ENCODE measurements at places on chromosomes 11 and 22. TPM values are rescaled to one million over a fixed set of nuclear protein-coding genes. Genes with fewer than 3 reads are reported as not detected.

The TEX54 gene
- total RNA-seq: not detected

DNA sequence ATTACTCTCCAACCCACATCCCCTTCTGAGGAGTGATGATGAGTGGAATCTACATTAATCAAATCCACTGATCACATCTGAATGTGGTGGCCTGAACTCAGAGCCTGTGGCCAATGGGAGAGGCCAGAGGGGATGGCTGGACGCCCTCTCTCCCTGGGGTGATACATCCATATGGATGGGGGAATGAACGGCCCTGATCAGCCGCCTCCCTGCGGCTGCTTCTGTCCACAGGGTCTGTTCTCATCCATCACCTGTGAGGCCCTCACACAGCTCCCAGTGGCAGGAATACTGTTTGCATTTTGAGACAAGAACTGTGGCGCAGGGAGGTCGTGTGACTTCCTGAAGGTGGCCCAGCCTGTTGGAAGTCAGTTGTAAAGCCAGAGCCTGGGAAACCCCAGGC, 78.3 kb upstream of the SHISAL1 start:
- H3K36me3 ChIP-seq: no peaks in the 10 kb centered on the region
- DNase-seq: no peak
- no peaks in the 10 kb centered on the region for H3K4me1 ChIP-seq
- no peak overlapping the region for H3K27ac ChIP-seq
- no peak overlapping the region for H3K4me3 ChIP-seq

DNA sequence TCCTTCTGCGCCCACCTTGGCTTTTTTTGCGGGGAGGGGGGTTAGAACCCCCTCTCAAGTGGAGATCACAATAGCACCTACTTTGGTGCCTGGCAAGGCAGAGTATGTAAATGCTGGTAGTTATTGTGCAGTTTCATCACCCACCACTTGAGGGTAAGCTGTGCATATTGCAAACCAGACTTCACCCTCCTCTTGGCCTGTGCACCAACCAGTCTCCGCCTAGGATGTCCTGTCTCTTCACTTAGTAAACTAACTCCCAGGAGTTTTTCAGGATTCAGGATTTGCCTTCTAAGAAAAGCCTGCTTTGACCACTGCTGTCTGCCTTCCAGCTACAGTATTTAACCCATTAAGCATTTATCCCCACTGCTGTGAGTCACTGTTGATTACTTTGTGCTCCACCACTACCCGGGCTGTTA, 2.0 kb upstream of the UBXN1 start:
- H3K4me1 ChIP-seq: peaks cover 11% of the 10 kb centered on the region
- no peaks in the 10 kb centered on the region for H3K36me3 ChIP-seq

The MMP12 gene
- total RNA-seq: 2.3 TPM

- H3K36me3 ChIP-seq: no peaks in the 10 kb centered on the region
- H3K4me3 ChIP-seq: no peak overlapping the region
- no peaks in the 10 kb centered on the region for H3K27me3 ChIP-seq
- peak overlapping the region; percentile 92 for H3K27ac ChIP-seq
- no peaks in the 10 kb centered on the region for H3K4me1 ChIP-seq
These were observed 1.3 kb upstream of the FAM118A start for GRCh38 chr22:45308391-45308956.

The MEI1 gene
- total RNA-seq: 1.9 TPM

GRCh38 chr11:19763330-19763729, 50.7 kb downstream of the NAV2 start:
- H3K27ac ChIP-seq: no peak overlapping the region
- no peaks in the 10 kb centered on the region for H3K27me3 ChIP-seq
- H3K4me1 ChIP-seq: no peaks in the 10 kb centered on the region
- no peaks in the 10 kb centered on the region for H3K36me3 ChIP-seq
- no peak for DNase-seq
- H3K4me3 ChIP-seq: no peak overlapping the region

The SLC6A5 gene
- not detected for total RNA-seq

The PGA5 gene
- total RNA-seq: not detected

GRCh38 chr22:50243685-50244419, 971 bp downstream of the TUBGCP6 start:
- H3K36me3 ChIP-seq: no peaks in the 10 kb centered on the region
- DNase-seq: no peak
- H3K27ac ChIP-seq: peak overlapping the region; percentile 85
- no peaks in the 10 kb centered on the region for H3K27me3 ChIP-seq

- no peaks in the 10 kb centered on the region for H3K4me1 ChIP-seq
- no peaks in the 10 kb centered on the region for H3K27me3 ChIP-seq
- no peak overlapping the region for H3K4me3 ChIP-seq
These were observed 22.4 kb upstream of the CRYBB3 start for GRCh38 chr22:25177226-25177625.

The SLC22A25 gene
- total RNA-seq: not detected

GRCh38 chr11:8713760-8714454, 31.3 kb downstream of the RPL27A start:
- no peak for DNase-seq
- no peaks in the 10 kb centered on the region for H3K36me3 ChIP-seq
- no peaks in the 10 kb centered on the region for H3K27me3 ChIP-seq
- no peak overlapping the region for H3K4me3 ChIP-seq

GRCh38 chr11:71237853-71238252, 14.5 kb downstream of the SHANK2 start:
- no peaks in the 10 kb centered on the region for H3K27me3 ChIP-seq
- DNase-seq: no peak

The OR51E1 gene
- 0.22 TPM for total RNA-seq

- no peaks in the 10 kb centered on the region for H3K27me3 ChIP-seq
- no peaks in the 10 kb centered on the region for H3K36me3 ChIP-seq
- H3K27ac ChIP-seq: no peak overlapping the region
- DNase-seq: no peak
- no peaks in the 10 kb centered on the region for H3K4me1 ChIP-seq
- no peak overlapping the region for H3K4me3 ChIP-seq
These were observed 228.4 kb downstream of the BLID start for GRCh38 chr11:121887569-121887968.

The SOX6 gene
- 2.1 TPM for total RNA-seq

GRCh38 chr11:8759634-8760033, 77.0 kb downstream of the RPL27A start:
- no peaks in the 10 kb centered on the region for H3K4me1 ChIP-seq
- no peak overlapping the region for H3K4me3 ChIP-seq
- peak overlapping the region; percentile 48 for H3K27ac ChIP-seq
- H3K36me3 ChIP-seq: no peaks in the 10 kb centered on the region

The TEX12 gene
- not detected for total RNA-seq

The CDC45 gene
- 35.9 TPM for total RNA-seq

GRCh38 chr11:31531293-31531692, 21.7 kb downstream of the ELP4 start:
- DNase-seq: no peak
- H3K27ac ChIP-seq: no peak overlapping the region
- no peaks in the 10 kb centered on the region for H3K36me3 ChIP-seq
- H3K4me3 ChIP-seq: no peak overlapping the region

DNA sequence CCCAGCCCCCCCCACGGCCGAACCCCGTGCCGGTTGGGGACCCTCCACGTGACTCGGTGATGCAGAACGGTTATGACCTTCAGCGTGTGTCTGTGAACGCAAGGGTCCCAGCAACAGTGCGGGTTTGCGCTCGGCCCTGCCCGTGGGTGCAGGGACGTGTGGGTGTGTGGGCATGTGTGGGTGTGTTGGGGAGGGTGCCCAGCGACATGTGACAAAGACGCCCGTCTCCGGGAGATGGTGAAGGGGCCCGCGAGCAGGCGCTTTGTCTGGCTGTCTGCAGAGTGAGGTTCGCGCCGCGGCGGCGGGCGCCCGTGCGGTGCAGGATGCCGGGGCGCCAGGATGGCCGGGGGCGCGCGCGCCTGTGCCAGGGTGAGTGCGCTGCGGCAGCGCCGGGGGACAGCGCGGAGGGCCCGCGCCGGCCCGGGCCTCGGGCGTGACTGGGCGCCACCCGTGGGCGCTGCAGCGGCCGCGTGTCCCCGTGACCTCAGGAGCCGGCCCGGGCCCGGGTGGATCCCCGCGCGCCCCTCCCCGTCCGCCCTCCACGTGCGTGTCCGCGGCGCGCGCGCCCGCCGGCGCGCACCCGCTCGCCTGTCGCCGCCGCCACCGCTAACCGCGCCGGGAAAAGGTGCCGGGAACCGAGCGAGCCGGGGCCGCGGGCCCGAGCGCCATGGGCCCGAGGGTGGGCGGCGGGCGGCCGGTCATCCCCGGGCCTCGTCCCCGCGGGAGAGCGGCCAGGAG, at the start of gene LRFN4:
Gene LRFN4 (plus strand): TSS at position 569 of the 738 bp plus-strand sequence. CDS start 681 bp downstream, outside the sequence.
- DNase-seq: peak; percentile 57
- H3K36me3 ChIP-seq: no peaks in the 10 kb centered on the region
- peaks cover 7% of the 10 kb centered on the region for H3K4me1 ChIP-seq
- no peaks in the 10 kb centered on the region for H3K27me3 ChIP-seq

DNA sequence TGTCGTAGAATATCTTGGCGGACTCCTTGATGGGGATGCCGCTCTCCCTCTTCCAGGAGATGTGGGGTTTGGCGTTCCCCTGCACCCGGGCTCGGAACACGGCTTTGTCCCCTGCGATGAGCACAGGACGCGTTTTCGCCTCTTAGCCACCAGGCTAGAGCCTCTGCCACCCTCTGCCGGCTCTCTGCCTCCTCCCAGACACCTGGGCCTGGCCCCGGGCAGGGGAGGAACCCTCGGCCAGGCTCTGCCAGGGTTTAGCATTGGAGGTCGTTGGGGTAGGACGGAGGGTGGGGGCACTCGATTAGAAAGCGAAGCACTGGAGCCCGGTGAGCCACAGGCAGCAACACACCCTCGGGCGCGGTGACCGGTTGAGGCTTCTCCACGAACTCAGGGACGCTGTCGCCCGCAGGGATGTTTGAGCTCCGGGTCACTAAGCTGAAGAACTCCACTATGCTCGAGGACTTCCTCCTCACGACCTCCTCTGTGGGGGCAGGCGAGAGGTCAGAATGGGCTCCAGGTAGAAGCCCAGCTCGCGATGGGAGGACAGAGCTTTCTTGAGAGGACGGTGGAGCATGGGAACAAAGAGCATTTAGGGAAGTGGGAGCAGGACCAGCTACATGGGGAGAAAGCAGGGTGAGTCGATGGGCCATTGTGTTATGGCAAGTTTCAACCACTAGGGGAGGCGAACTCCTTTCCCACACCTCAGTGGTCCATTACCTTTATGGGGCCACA, 4.3 kb downstream of the IGSF22 start:
- H3K4me1 ChIP-seq: no peaks in the 10 kb centered on the region
- no peaks in the 10 kb centered on the region for H3K36me3 ChIP-seq
- no peaks in the 10 kb centered on the region for H3K27me3 ChIP-seq
- peak overlapping the region; percentile 37 for H3K4me3 ChIP-seq
- H3K27ac ChIP-seq: no peak overlapping the region

GRCh38 chr22:40499209-40499623, 128.8 kb downstream of the SGSM3 start:
- H3K4me1 ChIP-seq: no peaks in the 10 kb centered on the region
- DNase-seq: no peak
- H3K4me3 ChIP-seq: no peak overlapping the region
- H3K27ac ChIP-seq: no peak overlapping the region
- no peaks in the 10 kb centered on the region for H3K27me3 ChIP-seq

GRCh38 chr11:128492903-128493569, 94.3 kb downstream of the ETS1 start:
- H3K4me3 ChIP-seq: no peak overlapping the region
- peak overlapping the region; percentile 43 for H3K27ac ChIP-seq
- no peaks in the 10 kb centered on the region for H3K27me3 ChIP-seq
- peaks cover 13% of the 10 kb centered on the region for H3K4me1 ChIP-seq
- DNase-seq: no peak

GRCh38 chr22:36154423-36154945, 6.1 kb downstream of the APOL3 start:
- peak overlapping the region; percentile 74 for H3K27ac ChIP-seq
- no peak for DNase-seq
- H3K4me1 ChIP-seq: peaks cover 5% of the 10 kb centered on the region
- H3K27me3 ChIP-seq: no peaks in the 10 kb centered on the region

The PHETA2 gene
- 15.2 TPM for total RNA-seq

The MN1 gene
- 1.5 TPM for total RNA-seq

The BARX2 gene
- total RNA-seq: 19.0 TPM

DNA sequence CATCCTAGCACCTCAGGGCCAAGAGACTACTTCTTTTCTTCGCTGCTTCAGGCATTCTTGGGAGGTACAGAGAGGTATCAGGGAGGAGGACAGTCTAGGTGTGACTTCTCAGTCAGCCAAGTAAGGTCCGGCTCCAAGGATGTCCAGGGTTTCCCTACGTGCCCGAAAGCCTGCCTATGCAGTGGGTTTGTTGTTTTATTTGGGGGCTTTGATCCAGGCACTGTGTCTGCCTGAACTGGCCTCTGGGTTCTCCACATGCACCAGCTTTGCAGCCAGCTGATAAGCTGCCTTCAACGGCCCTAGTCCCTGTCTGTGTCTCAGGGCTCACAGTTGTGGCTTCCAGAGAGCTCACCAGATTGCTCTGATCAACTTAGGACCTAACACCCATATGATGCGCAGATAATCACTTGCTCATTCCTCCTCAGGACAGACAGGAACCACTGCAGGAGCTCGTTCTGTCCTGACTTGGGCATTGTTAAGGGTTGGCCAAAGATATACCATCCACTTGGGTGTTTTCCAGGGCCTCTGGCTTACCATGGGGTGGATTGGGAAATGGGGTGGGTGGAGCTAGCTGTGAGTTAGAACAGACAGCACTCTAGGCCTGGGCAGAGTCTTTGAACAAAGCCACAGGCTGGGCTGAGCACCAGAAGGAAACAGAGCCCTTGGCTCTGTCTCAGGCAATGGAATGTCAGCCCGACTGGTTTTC, 45.5 kb upstream of the CRYBB3 start:
- H3K36me3 ChIP-seq: no peaks in the 10 kb centered on the region
- H3K27me3 ChIP-seq: no peaks in the 10 kb centered on the region
- no peak overlapping the region for H3K27ac ChIP-seq
- H3K4me1 ChIP-seq: no peaks in the 10 kb centered on the region

The ACTN3 gene
- not detected for total RNA-seq

The C22orf31 gene
- total RNA-seq: 0.32 TPM

GRCh38 chr22:29106839-29107238, 34.0 kb downstream of the KREMEN1 start:
- no peaks in the 10 kb centered on the region for H3K4me1 ChIP-seq
- no peak overlapping the region for H3K4me3 ChIP-seq
- H3K27ac ChIP-seq: no peak overlapping the region
- H3K36me3 ChIP-seq: no peaks in the 10 kb centered on the region
- DNase-seq: no peak

DNA sequence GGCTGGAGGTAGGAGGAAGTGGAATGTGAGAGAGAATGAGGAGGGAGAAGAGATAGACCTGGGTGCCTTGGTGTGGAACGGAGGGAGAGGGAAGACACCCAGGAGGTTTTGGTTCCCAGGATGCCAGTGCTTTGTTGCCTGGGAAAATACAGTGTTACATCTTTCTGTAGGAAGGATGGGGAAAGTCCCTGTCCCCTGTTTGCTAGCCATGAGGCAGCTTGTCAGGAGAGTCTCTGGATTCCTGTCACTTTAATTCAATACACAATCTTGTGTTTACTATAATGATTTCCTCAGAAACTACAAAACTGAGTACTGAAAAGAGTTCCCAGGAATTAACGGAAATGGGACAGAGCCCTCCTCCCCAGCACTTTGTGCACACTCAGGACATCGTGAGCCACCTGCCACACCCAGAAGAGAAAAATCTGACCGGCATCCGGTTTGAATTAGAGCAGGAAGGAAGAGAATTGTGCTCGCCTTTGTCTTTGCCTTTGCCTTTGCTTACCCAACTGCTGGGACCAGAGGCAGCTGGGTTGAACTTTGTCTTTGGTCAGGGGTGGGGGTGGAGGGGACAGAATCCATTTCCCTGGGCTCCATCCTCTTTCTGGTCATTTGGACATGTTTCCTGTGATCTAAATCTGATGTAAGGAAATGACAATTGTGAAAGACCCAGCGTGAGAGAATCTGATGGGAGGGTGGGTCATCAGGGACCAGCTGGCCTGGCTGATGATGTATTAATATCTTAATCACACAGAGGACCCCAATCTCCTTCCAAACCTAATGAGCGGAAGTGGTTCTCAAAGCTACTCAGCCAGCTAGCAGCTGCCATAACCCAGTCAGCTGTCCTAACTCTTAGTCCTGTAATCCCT, 1.3 kb upstream of the LIMK2 start:
- peak overlapping the region; percentile 82 for H3K27ac ChIP-seq
- H3K36me3 ChIP-seq: no peaks in the 10 kb centered on the region
- no peaks in the 10 kb centered on the region for H3K27me3 ChIP-seq
- no peak overlapping the region for H3K4me3 ChIP-seq

The EIF1AD gene
- 32.8 TPM for total RNA-seq

All from colonic mucosa (tissue), 4 donors.